ENCODE measurements at places on chromosomes 3 and 15.
A peak's percentile ranks its signal among the peaks of the same experiment; 100 is the strongest.

DNA sequence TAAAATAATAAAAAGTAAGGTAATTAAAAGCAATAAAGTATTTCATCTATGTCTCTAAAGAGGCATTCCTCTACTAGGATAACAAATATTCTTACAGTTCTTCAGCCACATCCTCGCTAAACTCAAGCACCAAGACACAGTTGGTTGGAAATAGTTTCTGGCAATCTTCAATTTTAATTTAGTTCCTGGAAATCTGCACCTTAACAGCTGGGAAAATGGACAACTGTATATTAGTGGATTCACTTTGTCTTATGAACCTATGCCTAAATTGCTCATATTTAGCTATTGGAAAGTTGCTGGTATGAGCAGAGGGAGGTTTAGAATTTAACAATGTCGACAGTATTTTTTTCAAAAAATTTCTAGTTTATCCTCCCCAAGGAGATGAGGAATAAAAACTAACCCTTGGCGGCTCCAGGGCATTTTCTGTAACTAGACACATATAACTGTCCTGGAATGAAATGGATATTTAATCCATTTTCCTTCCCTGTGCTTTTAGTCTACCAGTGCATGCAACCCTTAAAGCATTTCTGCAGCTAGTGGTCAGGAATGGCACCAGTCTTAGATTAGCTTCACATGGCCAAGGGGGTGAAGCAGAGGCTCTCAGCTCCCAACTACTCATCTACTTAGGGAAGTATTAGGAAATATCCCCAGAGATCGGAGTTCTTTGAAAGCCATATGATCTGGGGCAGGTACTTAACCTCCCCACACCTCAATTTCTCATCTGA is 290.0 kb upstream of the THBS1 start:
- DNase-seq: no peak

DNA sequence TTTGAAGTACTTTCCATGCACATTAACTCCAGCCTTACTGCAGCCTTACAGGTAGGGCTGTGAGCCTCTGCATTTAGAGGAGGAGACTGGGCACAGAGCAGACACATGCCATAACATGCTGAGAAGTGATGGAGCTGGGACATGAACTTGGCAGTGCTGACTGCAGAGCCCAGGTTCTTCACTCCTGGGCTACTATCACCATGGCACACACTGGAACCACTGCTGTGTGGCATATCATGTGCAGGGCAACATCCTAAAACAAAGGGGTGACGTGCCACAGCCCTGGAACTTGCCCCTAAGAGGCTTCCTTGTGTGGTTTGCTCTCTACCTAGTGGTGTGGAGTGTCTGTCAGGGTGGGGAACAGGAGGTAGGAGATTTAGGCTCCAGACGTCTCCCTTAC is 25.4 kb downstream of the EHD4 start:
- DNase-seq: no peak

DNA sequence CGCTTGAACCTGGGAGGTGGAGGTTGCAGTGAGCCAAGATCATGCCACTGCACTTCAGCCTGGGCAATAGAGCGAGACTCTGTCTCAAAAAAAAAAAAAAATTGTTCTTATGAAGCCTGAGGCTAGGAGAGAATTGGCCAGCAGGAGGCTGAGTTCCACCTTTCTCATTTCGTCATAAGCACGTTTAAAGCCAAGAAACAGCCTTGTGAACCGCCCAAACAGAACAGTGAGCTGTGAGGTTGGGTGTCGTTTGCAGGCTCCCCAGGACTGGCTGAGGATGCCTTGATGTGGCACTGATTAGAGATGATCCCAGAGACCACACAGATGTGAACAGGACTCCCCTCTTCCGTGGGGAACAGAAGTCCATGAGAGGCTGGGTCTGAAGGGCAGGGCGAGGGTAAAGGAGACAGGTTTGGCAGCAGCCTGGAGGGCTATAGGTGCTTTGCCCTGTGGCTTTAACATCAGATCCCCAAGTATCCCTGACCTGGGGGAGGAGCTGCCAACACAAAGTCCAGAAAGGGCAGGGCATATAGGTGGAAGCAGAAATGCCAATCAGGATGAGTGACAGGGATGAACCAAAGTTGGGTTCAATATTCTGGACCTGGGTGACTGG is 52.9 kb downstream of the CLEC3B start:
- no peak for DNase-seq

- DNase-seq: peak; percentile 25
Observed at GRCh38 chr3:48504051-48504946, at the start of gene SHISA5. SHISA5 (minus strand) TSS chr3:48504174; CDS start chr3:48504094, 80 bp downstream.

GRCh38 chr3:33277193-33277882 is at the start of gene FBXL2:
FBXL2 (plus strand) TSS chr3:33277442; CDS start chr3:33277513, 71 bp downstream.
- DNase-seq: no peak

DNA sequence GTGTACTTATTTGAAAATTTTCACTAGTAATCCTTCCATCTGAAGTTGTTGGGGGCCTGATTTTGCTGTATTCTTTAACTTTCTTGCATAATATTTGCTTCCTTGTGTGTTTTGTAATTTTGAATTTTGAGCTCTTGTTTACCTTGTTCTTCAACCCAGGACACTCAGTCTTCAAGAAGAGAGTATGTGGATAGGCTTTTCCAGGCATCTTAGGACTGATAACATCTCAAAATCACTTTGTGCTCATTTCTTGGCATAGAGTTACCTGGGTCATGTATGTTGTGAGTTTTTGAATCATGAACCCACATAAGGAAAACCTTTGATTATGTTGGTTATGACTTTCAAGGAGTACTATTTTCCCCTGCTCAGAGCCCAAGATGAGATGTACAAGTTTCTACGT is 13.4 kb downstream of the BTD start:
- no peak for DNase-seq

DNA sequence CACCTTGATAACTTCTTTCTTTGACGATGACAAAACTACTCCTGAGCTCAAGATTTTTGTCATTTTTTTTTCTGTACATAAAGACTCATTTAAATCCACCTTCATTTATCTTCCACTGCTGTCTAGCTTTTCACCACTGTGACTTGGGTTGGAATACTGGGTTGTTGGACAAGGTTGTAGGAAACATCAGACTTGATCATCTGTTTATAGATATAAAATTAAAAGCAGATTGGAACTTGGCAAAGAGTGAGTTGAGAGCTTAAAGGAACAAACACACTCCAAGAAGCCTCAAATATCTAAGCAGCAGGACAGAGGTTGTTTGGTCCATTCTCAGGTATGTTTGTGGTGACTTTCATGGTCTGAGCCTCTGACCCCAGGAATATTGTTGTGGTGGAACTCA is 141.7 kb upstream of the NDN start:
- no peak for DNase-seq

- DNase-seq: no peak
Observed at GRCh38 chr15:49116108-49116857, 39.1 kb downstream of the COPS2 start.

DNA sequence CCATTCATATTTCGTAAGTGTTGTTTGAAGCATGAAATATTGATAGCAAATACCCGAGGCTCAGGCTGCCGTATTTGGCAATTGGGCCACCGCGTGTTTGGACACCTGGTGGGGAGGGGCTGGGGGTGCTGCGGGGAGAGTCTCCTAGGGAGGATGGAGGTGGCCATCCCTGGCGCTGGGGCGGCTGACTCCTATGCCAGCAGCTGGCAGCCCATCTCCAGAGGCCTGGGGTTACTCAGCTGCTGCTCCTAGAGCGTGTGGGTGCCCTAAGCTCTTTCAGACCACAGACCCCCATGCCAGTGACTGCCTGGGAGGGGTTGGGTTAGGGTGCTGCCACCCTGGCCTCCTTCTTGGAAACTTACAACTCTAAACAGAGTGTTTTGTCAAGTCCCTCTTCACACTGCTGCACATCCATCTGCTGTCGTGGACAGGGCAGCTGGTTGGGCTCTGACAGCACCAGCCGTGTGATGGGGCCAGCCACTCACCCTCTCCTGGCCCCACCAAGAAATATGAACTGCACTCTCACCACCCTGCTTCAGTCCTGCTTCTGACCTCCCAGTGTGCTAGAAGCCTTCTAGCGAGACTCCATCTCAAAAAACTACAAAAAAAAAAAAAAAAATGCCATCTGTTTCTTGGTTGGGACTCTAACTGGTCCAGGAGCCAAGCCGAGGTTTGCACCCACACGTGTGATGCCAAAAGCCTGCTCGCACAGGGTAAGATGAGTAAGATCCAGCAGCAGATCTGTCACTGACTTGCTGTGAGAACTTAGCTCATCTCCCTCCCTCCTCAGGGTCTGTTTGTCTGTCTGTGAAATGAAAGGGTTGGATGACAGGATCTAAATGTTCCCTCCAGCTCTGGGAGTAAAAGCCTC is 156.2 kb downstream of the MEGF11 start:
- no peak for DNase-seq

GRCh38 chr3:100335434-100335833 is 877 bp downstream of the NIT2 start:
- no peak for DNase-seq

- DNase-seq: no peak
Observed at GRCh38 chr3:96039632-96040031, 774.8 kb upstream of the EPHA6 start.

- DNase-seq: no peak
Observed at GRCh38 chr3:172965256-172965655, 175.8 kb downstream of the SPATA16 start.

GRCh38 chr15:62737551-62737950 is 305.0 kb upstream of the TPM1 start:
- no peak for DNase-seq

- DNase-seq: no peak
Observed at GRCh38 chr15:89767411-89767915, 8.7 kb upstream of the MESP2 start.

DNA sequence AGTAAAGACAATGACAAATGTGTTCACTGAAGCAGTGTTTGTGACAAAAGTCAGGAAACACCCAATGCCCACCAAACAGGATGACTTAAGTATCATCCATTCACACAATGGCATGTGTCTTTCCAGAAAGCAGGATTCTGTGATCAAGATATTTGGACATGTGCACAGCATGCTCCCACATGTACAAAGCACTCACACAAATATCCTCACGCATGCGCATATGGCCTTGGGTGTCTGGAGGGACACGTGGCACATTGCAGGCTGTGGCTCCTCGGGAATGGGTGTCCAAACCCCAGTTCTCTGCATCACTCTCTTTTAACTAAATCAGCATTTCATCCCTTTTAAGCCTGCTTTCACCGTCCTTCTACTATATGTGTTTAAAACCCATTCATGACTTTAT is 130.5 kb downstream of the KLF13 start:
- DNase-seq: no peak

GRCh38 chr3:30044515-30044914 is 561.9 kb upstream of the TGFBR2 start:
- peak; percentile 28 for DNase-seq

GRCh38 chr3:31423482-31423881 is 109.2 kb upstream of the STT3B start:
- DNase-seq: no peak

DNA sequence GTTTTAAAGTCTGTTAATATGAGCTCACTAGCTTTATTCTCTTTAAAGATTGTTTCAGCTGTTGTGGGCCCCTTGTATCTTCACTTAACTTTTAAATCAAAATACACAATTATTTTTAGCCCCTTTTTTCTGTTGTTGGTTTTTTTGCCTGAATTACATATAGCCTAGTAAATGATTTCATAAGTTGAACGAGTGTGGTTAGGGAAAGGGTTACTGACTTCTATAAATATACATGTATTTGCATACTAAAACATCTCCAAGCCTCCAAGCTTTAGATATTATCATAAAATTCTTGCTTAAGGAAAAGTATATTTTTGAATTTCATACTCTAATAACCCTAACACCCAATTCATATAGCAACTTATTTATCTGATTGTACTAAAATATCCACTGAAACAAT is 73.2 kb upstream of the ARL6 start:
- no peak for DNase-seq

DNA sequence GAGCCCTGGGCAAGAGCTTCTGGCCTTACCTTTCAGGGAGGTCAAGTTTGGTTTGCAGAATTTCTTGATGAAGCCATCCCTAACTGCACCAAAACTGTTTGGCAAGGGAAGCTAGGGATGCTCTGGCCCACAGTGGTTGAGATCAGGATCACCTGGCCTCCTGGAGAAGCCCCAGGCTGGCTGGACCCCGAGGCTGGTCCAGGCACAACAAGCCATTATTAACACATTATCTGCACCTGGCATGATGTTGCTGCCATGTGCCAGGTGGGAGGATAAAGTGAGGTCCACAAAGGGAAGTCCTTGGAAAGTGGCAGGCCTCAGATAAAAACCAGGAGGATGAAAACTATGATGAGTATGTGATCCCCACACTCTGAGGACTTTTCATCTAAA is 35.9 kb upstream of the DUSP7 start:
- DNase-seq: no peak

DNA sequence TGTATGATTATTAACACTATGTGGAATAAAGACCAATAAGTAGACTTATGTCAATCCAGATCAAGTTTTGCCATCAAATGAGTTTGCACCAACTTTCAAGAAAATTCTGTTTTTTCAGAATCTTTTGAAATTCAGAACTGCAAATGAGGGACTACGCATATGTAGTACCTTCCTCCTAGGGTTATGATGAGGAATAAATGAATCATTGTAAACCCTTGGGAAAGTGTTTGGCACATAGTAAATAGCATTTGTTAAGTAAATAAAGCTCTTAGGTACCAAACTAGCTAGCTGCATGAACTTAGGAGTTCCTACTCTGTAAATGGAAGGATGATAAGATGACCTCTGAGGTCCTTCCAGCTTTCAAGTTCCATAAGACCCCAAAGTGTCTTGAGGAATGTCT is 242.6 kb upstream of the SETMAR start:
- DNase-seq: no peak

DNA sequence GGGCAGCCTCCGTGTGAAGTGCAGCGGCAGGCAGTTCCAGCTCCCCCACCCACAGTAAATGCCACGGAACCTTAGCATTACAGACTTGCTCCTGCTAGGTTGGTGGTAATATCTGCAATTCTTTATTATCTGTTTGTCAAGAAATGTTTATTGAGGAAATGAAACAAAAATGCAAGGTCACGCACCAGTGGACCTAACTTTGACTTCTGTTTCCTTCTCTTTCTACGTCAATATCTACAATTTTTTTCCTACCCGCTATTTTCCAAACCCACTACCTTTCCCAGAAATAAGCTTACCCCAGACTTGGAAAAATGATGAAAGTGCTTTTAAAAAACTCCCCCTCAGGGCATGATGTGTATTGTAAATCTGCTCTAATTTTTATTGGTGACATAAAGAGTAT is 18.9 kb downstream of the ILDR1 start:
- DNase-seq: no peak

DNA sequence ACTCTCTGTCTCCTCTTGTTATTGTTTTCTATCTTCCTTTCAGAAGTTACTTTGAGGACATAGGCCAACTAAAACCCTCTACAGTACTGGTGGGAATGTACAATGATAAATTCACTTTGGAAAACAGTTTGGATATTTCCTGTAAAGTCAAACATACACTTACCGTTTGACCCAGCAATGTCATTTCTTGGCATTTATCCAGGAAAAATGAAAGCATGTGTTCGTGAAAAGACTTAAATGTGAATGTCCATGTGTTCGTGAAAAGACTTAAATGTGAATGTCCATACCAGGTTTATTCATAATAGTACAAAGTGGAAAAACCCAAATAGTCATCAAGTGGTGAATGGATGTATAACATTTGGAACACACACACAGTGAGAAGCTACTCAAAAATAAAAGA is 361.5 kb upstream of the DPH6 start:
- no peak for DNase-seq

GRCh38 chr15:95249524-95249923 is 1018.2 kb downstream of the MCTP2 start:
- DNase-seq: no peak

- no peak for DNase-seq
Observed at GRCh38 chr15:82743810-82744209, 34.1 kb upstream of the AP3B2 start.

GRCh38 chr3:114714237-114714636 is 420.4 kb downstream of the TIGIT start:
- no peak for DNase-seq

- no peak for DNase-seq
Observed at GRCh38 chr3:80055306-80055705, 287.5 kb upstream of the ROBO1 start.

Data from bone marrow (tissue), 2 donors.